Ascending aorta (tissue), 2 donors: ENCODE measurements at places on chromosomes 4 and X.
A peak's percentile ranks its signal among the peaks of the same experiment; 100 is the strongest.

GRCh38 chr4:99807666-99808065, 9.0 kb upstream of the DAPP1 start:
- no peak for DNase-seq

DNA sequence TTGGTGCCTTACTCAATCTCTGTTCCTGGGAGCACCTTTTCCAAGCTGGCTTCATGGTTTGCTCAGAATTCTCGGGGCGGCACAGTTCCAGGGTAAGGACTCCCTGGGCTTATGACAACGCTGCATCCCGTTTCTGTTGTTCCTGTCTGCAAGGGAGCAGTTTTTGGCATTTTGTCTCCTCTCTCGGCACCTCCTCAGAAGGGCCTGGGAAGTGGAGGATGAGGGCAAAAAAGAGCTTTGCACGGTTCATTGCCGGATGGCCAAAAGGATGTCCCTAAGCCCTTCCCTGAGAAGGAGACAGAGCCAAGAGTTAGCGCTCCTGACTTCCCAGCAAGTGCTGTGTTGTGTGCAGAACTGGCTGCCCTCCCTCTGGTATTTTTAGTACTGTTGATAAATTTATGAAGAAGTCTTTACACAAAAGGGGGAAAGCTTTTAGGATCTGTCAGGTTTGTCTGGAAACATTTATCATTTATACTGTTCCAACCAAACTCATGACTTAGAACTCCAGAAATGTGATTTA, 13.4 kb downstream of the SRD5A3 start:
- DNase-seq: peak; percentile 68

GRCh38 chr4:145954924-145955339, 16.3 kb upstream of the ZNF827 start:
- DNase-seq: no peak

DNA sequence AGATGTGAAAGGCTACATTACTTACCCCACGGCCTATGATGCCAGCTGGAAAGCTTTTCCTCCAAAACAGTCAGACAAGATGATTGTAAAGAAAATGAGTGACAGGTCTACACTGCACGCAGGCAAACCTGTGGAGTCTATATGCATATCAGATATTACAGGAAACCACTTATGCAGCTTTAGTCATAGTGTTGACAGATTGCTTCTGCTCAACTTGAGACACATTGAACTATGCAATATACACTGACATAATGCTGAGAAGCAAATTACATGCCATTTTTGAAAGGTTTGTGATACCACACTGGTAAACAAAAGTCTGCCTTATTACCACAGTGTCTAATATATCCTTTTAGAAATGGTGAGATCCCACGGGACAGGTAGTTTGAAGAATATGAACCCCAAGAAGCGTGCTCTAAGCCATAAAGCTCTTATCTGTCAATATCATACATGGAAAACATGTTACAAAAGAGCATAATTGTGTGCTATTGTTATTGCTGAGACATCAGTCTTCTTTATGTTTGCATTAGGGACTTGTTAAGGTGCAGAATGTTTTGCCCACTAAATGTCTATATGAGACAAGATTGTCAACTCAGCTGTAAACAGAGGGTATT, 1835.8 kb upstream of the TENM3 start:
- no peak for DNase-seq

DNA sequence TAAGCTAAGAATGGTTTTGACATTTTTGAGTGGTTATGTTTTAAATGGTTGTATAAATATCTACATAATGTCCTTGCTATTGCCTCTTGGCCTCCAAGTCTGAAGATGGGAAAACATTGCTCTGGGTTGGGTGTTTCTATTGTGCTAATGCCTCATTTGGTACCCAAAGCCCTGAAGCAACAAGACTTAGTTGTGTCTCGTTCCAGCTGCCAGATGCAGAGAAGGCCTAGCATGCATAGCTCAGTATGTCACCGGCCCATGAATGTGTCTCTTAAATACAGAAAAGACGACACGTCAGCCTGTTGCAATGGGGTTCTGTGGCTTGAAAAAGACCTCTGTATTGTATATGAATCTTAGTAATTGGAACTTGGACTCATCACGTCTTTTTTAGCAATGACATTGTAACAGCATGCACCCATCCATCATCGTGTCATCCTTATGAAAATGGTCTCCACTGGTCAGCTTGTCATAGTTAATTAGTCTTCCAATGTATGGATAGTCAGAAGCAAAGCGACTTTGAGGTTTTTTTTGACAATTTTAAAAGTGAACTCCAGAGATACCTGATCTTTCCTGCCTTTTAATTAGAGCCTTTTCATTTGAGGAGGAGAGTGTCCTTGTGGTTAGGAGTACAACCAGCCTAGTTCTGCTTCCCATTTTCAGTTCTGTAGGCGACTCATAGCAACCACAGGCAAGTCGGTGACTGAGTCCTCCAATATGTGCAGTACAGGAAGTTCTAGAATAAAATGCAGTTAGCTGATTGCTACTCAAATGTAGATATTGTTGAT, 126.4 kb upstream of the GATB start:
- no peak for DNase-seq

DNA sequence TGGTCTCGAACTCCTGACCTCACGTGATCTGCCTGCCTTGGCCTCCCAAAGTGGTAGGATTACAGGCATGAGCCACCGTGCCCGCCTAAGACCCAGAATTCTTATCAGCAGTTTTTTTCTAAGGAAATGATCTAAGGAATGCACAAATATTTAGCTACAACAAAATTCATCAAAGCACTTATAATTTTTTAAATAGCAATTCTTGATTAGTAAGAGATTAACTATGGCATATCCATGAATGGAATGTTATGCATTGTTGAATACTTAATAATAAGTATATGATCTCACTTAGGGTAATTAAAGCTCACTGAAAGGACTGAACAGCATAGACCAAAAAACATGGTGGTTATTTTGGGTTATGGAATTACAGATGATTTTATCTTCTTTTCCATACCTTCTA, 18.4 kb downstream of the CENPU start:
- no peak for DNase-seq

DNA sequence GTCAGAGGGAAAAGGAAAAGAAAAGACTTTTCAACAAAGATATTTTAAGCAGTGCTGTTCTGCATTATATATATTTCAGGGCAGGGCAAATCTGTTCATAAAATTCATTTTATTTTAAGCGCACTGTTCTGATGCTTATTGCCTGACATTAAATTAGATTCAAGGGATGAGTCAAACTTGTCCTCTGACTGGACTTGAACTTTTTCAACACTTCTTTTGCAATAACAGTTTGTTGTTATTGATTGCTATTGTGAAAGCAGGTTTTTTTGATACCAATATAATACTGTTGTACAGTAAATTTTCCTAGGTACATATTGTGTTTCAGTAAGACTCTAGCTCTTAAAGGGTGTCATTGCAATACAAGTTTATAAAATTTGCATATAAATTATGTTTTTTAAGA, 481.3 kb downstream of the NAF1 start:
- DNase-seq: no peak

DNA sequence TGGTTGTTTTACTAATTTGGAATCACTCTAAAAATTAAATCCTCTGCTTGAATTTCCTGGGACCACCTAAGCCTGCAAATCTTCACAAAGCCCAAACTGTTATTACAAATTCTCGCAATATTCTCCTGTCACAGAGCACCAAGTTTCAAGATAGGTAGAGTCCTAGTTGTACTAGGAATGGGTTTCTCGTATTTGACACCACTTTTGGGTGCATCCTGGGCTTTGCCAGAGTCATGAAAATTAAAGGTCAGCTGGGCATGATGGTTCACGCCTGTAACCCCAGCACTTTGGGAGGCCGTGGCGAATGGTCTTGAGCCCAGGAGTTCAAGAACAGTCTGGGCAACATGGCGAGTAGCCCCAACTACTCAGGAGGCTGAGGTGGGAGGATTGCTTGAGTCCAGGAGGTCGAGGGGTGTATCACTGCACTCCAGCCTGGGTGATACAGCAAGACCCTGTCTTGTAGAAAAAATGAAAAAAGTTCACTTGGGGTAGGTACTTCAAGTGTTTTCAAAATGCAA, 30.6 kb upstream of the MANBA start:
- DNase-seq: no peak

DNA sequence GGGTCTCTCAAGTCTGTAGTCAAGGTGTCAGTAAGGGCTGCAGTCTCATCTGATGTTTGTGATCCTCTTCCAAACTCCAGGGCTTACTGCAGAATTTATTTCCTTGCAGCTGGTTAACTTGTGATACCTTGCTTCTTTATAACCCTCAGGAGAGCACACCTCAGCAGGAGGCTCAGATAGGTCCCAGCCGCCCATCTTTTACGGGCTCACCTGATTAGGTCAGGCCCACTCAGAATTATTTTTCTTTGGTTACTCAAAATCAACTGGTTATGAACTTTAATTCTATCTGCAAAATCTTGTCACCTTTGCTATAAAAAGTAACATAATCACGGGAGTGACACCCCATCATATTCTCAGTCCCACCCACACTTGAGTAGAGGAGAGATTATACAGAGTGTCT, 99.9 kb upstream of the BEND4 start:
- DNase-seq: no peak

GRCh38 chr4:137534516-137534915, 2.2 kb upstream of the PCDH18 start:
- DNase-seq: no peak

DNA sequence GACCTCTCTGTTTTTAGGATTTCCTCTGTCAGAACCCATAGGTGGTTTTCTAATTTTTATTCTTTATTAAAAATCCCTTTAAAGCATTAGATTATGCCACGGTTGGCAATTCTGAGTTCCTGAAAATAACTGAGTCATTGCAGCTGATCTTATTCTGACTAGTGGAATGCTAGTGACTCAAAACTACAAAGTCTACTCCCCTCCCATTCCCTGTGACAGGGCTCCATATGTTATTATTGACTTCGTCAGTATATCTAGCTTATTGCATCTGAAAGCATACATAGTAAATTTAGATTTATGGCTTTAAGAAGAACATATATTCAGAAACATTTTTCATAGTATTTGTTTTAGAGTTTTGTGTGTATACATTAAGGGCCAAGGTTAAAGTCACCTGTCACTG, 38.5 kb downstream of the HERC3 start:
- no peak for DNase-seq

DNA sequence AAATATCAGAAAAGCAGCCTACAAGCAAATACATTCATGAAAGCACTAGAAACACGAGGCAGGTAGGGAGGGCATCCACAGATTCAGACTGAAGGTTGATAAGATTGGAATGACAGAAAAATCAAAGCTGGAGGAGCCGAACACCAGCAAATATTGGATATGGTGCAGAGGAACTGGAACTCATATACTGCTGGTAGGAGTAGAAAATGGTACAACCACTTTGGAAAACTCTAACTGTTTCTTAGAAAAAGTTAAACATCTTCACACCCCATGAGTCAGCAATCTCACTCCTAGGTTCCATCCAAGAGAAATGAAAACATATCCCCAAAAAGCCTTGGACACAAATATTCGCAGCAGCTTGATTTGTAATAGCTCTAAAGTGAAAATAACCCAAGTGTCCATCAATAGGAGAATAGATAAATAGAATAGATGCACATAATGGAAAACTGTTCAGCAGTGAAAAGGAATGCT, 27.1 kb downstream of the CD99L2 start:
- no peak for DNase-seq

DNA sequence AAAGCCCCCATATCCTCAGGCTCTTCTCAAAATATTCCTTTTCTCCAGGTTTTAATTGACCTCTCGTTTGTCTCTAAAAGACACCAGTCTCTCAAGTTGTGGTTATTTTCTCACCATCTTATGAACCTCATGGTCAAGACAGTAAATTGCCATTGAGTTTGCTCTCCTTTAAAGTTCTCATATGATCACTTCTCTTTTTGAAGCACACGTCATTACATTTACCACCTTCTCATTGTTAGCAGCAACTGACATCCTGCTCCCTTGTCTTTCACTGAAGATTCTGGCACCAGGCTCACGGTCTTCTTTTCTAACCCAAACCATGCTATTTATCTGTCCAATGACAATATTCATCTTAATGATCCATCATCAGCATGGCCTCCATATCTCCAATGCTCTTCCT, 324.2 kb downstream of the TMA16 start:
- DNase-seq: no peak

DNA sequence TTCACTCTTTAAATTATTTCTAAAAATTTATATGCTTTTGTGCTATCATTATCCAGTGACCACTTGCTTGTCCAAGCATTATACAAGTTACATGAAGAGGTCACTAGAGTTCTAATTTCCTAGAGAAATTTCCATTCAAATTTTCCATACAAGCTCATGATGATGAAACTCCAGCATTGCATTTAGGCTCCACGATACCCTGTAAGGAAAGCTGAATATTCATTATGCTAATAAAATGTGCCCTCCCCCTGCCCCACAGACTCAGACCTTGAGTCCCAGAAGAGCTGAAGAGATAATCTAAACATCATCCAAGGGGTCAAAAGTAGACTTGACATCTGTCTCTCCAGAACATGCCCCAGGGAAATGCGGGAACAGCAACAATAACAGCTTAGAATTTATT, 19.6 kb upstream of the FAM156A start:
- DNase-seq: no peak

GRCh38 chr4:14177987-14178386, 550.5 kb upstream of the BOD1L1 start:
- no peak for DNase-seq

DNA sequence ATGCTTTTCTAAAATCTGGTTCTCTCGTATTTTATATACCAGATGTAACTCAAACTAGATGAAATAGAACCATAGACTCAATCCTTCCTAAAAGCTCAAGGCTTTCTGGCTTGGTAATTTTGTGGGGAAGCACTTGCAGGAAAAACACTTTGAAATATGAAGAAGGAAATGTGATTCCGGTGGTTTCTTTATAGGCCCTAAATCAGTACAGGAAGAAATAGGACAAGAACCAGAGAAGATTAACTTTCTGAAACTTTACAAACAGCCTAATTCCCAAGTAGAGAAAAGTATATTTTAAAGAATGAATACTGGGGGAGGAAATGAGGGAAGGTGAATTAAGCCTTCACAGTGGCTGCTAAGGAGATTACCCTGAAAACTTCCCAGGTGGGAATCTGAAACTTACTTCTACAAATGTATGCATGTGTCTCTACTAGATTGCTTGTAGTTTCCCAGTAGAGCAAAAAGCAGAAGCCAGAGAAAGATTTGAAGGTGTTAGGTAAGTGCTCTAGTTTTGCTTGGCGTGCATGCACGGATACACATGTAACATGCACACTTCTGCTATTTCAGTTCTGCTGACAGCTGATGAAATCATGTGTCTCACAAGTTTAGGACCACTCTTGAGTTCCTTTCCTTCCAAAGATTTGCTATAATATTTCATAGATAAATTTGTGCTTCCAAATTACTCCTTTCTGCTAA, 92.1 kb downstream of the AFF1 start:
- DNase-seq: no peak

DNA sequence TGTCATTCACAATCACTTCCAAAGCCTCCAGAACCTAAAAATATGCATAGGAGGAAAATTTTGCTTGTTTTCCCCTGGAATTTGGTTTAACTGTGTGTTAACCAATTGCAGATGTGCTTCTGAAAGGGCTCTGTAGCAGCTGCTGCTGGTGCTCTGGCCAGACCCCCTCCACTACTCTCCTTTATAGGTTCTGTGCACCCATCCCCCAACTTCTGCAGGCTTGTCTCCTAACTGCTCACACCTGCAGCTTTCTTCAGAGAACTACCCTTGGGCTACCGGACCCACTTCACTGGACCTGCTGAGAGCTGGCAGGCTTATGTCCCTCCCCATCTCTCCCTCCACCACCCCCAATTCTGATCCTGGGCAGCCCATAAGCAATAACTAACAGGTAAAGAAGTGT, 662.1 kb upstream of the DIPK2B start:
- DNase-seq: no peak
